COR-L47 (cell line): ENCODE measurements at places on chromosomes 7 and 10.

DNA sequence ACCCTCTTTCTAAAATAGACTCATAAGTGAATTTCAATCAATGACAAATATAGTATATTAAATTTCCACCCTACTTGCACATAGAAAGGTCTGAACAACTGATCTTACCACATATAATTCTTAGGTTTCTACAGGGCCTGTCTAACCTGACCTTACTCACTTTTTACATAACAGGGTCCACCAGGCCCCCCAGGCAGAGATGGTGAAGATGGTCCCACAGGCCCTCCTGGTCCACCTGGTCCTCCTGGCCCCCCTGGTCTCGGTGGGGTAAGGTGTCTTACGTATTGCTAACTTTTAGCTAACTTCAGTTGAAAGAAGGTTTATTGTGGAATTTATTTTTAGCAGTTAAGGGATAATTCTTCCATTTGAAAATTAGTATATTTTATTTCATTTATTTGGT is 5.3 kb downstream of the COL1A2 start:
- DNase-seq = no peak

GRCh38 chr7:99730238-99730810 is 4.7 kb downstream of the CYP3A7 start:
- no peak for DNase-seq

DNA sequence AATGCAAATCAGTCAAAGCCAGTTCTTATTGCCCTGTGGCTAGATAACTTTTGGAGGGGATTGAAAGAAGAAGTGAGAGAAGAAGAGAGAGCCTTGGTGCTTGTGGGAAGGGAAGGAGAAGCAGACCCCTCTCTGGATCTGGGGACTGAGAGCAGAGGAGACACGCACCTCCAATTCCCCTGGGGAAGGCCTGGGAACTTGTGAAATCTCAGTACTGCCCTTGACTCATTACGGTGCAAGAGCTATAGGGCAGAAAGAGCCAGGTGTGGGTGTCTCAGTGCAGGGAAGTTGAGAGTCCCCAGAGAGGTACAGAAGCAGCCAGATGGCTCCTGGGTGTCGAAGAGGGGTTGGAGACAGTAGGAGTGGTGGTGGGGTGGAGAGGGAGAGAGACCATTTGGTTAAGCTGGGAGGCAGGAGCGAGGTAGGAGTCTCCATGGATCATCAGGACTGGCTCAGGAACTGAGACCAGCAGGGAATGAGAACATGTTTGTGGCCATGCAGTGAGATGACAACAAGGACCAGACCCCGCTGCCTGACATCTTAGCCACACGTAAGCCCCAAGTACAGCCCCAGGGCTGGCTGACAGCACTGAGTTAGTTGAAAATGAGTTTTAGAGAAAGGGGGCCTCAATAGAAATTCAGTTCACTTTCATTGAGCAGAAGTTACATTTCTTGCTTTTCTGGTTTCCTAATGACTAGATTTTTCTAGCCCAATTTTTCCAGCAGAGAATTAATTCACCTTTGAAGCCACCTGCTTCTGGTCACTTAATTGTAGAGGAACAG is 238.2 kb downstream of the BUB3 start:
- DNase-seq = no peak

- DNase-seq = no peak
Measured at GRCh38 chr7:28815369-28815927, 142.7 kb downstream of the TRIL start.

- no peak for DNase-seq
Measured at GRCh38 chr7:11332186-11332864, 358.7 kb downstream of the PHF14 start.

GRCh38 chr7:45708046-45708950 is 134.1 kb downstream of the ADCY1 start:
- no peak for DNase-seq

- no peak for DNase-seq
Measured at GRCh38 chr7:22166928-22167327, 190.0 kb downstream of the RAPGEF5 start.

DNA sequence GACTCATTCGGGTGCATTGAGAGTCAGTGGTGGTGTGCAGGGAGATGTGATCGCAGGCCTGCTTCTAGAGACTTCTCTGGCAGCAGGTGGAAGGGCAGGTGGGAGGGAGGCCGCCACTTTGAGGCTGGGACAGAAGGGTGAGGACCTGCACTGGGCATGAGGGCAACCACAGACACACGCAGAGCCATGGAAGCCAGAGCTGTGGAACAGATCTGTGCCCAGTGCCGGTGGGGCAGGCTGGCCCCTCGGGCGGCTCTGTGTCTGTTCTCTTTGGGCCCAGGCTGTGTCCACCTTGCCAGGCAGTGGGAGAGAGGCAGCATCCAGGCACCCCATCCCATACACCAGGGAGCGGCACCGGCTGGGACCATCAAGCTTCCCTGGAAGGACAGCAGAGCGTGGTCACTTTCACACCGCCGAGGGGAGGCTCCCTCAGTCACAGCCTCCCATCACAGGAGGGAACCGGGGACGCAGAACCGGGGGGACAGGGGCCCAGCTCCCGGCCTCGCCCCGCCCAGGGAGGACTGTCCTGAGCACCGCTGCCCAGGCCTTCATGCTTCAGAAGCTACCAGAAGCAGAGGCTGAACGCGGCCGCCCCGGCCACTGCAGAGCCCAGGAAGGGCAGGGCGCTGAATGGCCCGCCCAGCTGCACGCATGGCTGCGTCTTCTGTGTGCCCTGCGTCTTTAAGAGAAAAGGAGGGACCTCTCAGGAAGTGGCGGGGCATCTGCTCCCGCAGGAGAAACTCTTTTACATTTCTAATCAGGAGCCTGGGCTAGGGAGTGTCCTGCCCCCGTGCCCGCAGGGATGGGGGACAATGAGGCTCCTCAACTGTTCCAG is 32.1 kb downstream of the EN2 start:
- no peak for DNase-seq

- DNase-seq = no peak
Measured at GRCh38 chr10:61283481-61284221, 169.5 kb downstream of the TMEM26 start.

GRCh38 chr10:132640326-132641125 is 102.9 kb downstream of the INPP5A start:
- no peak for DNase-seq

- no peak for DNase-seq
Measured at GRCh38 chr7:4882169-4883032, 1.1 kb downstream of the RADIL start.

GRCh38 chr7:5408777-5409176 is 14.9 kb downstream of the TNRC18 start:
- DNase-seq = no peak

GRCh38 chr10:64142395-64142794 is 621.2 kb downstream of the REEP3 start:
- no peak for DNase-seq

DNA sequence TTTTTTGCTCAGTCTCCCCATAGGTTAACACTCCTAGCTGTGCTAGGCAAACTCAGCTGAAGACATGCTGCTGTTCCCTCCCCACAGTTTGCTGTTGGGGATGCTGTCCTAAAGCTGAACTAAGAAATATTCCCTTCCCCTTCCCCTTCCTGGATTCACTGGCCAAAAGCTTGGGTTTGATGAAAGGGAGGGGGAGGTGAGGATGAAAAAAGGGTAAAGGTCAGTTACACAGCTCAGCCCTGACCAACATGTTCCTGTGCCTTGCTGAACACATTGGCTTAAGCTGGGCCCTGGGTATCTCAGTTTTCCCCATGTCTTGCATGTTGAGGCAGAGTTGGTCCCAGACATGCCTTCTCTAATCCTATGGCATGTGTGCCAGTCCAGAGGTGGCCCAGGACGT is 15.3 kb downstream of the CCM2 start:
- DNase-seq = no peak

DNA sequence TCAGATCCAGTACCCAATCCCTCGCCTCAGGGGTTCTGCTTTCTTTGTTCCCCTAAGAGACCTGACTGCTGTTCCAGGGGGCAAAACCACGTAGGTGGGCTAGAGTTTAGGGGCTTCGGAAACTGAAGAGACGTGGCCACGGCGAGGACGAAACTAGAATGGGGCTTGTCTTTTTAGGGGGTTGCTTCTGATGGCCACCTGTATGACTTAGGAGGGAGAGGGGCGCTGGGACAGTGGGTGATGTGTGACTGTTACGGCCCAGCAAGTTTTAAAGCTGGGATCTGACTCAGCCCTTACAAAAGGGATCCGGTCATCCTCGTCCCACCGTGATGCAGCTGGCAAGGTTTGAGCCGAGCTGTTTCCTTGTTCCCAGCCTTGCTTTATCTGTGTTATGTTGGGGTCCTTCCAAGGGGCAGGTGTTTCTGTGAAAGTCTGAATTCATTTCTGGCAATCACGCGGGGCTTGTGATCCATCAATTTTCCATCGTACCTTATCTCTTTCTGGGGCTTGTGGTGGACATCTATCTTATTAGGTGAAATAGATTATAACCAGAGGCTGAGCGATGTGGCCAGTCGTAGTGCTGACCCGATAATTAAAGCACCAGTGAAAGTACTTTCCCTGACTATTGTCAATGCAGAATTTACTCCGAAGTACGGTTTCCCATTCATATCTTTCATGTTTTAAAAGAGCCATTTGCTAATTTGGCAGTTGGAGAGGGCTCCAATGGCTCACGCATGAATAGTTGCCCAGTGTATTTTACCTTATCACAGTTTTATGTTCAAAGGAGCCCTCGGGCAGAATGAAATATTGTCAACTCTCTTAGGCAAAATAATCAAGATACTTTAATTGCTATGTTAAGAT is 830 bp downstream of the MET start:
- no peak for DNase-seq

- DNase-seq = no peak
Measured at GRCh38 chr7:33810356-33810755, 95.0 kb upstream of the BMPER start.

- no peak for DNase-seq
Measured at GRCh38 chr7:107703219-107703618, 40.7 kb upstream of the CBLL1 start.
